ENCODE measurements at places on chromosomes 5 and 9.

- DNase-seq = peak; percentile 83
Observed at GRCh38 chr5:115841382-115842088, at the start of the genes AP3S1 and ATG12. Gene AP3S1, plus strand, starts transcription at chr5:115841935. Its CDS starts 103 bp downstream, at chr5:115842038. Gene ATG12, minus strand, starts transcription at chr5:115841565. Its CDS starts 13 bp downstream, at chr5:115841552.

GRCh38 chr9:76658510-76659231 lies 105.6 kb upstream of the PCA3 start:
- no peak for DNase-seq

GRCh38 chr5:137796279-137796678 lies 42.1 kb upstream of the HNRNPA0 start:
- no peak for DNase-seq

GRCh38 chr9:129289131-129289731 lies 111.2 kb upstream of the IER5L start:
- no peak for DNase-seq

DNA sequence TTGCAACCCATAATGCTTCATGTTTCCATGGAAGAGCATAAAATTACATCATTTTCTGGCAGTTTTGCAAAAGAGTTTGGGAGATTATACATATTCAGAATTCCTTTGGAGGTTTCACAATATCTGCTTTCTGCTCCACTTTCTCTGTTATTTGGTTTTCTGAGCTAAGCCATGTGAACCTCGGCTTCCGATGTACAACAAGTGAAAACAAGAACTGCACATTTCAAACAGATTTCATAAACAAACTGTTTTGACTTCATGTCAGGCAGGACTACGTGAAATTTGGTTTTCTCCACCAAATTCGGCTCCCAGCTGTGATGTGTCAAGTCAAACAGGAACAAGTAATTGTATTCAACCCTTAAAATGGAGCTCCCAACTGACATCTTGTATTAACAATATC lies 609.8 kb downstream of the IRX1 start:
- no peak for DNase-seq

DNA sequence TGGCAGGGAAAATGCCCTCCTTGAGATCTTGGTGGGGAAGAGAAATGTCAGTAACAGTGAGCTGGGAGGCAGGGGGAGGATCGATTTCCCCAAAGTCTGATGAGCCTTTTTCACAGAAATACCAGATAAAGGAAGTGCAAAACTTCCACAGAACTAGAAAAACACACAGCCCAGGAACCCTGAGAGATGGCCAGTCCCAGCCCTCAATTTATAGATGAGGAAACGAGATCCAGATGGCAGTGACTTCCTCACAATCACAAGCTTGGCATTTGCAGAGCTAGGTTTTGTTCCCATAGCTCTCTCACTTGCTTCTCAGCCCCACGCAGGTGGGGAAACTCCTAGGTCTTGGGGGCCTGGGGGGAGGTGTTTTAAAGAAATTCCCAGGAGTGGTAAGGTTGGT lies 3.8 kb upstream of the GGTA1 start:
- DNase-seq = no peak

DNA sequence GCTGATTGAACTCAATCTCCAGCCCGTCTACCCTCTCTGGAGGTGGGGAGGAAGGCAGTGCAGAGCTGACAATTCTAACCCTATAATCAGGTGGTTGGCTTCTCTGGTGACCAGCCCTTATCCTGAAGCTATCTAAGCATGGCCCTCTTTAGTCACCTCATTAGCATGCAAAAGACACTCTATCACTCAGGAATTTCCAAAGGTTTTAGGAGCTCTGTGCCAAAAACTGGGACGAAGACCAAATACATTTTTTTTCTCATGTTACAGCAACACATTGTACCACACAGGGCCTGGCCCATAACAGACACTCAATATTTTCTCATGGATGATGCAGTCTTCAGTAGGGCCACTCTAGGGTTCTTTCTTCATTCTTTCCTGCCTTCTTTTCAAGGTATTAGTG lies 118.8 kb upstream of the VLDLR start:
- no peak for DNase-seq

DNA sequence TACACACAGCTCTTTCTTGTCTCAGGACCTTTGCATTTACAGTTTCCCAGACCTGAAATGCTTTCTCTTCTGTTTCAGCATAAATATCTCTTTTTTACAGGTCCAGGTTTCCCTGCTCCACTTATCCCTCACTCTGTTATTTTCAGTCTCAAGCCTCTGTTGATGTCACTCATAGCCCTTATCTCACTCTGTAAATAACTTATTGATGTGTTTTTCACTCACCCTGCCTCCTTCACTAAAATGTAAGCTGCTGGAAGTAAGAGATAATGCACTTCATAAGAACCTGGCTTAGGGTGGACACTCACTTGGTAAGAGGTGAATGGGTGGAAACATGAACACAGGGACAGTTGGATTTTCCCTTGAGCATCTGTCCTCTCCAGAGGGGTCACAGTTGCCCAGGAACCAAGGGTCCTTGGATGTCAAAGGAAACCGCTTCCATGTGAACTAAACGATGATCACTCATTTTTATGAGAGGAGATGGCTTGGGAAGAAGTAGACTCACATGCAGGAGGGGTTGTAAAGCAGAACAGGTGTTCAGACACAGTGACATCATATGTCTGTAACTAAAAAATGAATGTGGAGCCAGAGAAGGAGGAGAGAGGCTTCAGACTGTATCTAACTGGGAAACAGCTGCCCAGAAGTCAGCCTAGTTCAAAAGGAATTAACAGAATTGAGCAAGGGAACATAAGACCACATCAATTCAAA lies 5.5 kb upstream of the HTR4 start:
- no peak for DNase-seq

GRCh38 chr5:136434795-136435194 lies 69.5 kb upstream of the TRPC7 start:
- DNase-seq = no peak

DNA sequence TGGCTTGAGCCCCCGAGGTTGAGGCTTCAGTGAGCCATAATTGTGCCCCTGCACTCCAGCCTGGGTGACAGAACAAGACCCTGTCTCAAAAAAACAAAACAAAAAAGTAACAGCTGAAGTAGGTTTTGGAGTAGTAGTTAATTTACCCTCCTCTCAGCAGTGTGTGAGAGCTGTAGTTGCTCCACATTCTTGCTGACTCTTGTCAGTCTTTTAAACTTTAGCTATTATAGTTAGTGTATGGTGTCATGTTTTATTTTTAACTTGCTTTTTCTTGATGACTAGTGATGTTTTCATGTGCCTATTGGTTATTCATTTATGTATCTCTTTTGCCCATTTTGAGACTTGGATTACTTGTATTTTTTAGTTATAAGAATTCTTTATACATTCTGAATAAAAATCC lies 52.9 kb upstream of the DHFR start:
- no peak for DNase-seq

- DNase-seq = no peak
Observed at GRCh38 chr5:9438596-9439354, 107.1 kb downstream of the SEMA5A start.
